Stimulated activated CD4-positive, alpha-beta T cell treated with anti-CD3 and anti-CD28 coated beads, Interleukin-15, amount 100 ng/mL, for 24 hours (primary cell): ENCODE measurements at places on chromosomes 2 and 18.

- DNase-seq: no peak
These were observed 139.9 kb upstream of the SLC8A1 start for GRCh38 chr2:40591774-40592173.

DNA sequence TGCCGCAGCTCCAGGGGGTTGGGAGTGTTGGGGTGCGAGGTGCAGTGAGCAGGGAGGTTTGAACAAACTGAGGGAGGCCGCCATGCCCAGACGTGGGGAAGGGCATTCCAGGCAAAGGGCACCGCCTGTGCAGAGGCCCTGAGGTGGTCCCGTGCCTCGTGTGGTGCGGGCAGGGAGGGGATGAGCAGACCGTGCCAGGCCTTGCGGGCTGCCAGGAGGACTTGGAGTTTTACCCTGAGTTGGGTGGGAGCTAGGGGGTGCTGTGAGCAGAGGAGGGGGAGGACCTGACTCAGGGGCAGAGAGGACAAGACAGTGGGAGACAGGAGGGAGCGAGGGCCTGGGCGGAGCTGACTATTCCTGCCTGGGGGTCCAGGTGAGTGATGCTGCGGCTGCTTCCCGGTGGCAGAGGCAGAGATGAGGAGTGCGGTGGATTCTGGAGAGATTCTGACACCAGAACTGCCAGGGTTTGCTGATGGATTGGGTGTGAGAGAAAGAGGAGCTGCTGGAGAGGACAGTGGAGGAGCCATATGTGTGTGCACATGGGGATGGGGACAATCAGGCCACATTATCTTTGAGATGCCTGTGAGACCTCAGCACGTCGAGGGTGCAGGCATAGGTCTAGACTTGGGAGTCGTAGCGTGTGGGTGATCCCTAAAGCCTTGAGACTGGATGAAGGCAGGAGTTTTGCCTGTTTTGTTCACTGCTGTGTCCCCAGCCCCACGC lies 23.4 kb downstream of the ZAP70 start:
- no peak for DNase-seq

DNA sequence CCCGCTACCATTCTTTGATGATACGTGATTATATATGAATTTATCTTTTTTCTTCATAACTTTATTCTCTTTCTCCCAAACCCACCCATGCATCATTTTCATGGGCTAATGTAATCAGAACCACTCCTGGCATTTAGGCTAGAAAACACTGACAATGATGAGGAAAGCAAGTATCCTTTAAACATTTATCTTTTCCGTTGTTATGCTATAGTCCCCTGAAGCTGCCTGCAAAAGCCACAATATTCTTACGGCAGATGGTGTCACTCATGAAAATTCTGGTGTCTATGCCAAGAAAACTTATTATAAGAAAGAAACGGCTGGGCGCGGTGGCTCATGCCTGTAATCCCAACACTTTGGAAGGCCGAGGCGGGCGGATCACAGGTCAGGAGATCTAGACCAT lies 221.8 kb upstream of the CTAGE1 start:
- no peak for DNase-seq

DNA sequence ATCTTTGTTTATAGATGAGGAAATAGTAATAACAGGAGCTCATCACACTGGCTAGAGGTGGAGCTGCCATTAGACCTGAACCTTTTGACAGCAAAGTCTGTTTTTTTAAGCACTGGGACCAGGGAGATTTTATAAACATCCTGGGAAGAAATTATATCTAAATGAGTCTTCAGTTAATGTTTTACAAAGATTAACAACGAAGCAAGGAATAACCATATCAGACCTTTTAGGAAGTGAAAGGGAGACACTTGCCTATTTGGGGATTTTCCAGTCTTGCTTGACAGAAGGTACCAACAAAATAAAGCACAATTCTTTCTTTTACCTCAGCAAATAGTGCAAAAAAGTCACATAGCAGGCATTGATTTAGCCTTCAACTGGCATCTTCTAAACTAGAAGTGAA lies 777.0 kb downstream of the CPS1 start:
- DNase-seq: no peak

- no peak for DNase-seq
These were observed 7.3 kb downstream of the PLA2R1 start for GRCh38 chr2:160054984-160055725.

GRCh38 chr2:108541451-108541850 lies 7.2 kb downstream of the LIMS1 start:
- no peak for DNase-seq

GRCh38 chr2:220499225-220499624 lies 871.8 kb downstream of the SLC4A3 start:
- peak; percentile 2 for DNase-seq

- DNase-seq: no peak
These were observed 234.7 kb downstream of the TMX3 start for GRCh38 chr18:68480196-68480595.

GRCh38 chr18:31120594-31120993 lies 18.4 kb upstream of the DSC2 start:
- DNase-seq: no peak

GRCh38 chr2:45283764-45284620 lies 274.7 kb upstream of the SIX2 start:
- DNase-seq: no peak
